ENCODE measurements at places on chromosomes 5 and 9.

DNA sequence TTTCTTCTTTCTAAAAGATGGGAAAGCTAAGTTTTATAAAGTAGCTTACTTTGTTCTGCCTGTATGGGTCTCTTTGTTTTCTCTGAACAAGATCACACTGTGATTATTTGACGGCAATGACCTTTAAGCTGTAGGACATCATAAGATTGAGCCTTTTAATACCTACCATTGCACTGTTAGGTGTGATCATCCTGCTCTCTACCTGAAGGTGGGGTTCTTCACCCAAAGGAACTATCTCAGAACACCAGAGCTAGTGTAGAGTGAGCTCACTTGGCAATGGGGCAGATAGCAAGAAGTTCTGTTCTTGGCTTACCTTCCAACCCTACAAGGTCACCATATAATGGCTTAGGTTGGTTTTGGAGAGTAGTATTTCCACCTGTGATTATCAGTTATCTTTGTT lies 200.2 kb downstream of the SPATA31D1 start:
- no peak for DNase-seq

- DNase-seq: no peak
Observed at GRCh38 chr9:16179566-16179965, 626.7 kb downstream of the CCDC171 start.

DNA sequence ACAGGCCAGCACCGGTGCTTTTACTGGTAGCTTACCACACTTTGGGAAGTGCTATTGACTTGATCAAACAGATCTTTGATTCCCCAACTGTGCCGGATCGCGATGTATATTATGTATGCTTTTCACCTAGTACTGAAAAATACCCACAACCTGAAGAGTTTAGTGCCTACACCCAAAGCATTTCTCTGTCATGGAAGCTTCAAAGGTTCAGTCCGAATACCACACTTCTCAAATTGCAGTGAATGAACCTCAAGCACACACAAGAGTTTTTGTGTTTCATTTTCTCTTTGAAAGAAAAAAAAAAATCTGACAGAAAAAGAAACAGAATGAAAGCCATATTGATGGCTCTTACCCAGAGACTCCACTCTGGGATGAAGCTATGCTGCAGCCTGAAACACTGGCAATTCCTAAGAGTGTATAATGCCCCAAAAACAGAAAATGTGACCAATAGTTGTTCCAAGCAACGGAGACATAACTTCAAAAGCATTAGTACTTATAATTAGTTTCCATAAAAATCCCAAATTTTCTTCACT lies 100.9 kb downstream of the EBF1 start:
- no peak for DNase-seq

GRCh38 chr5:72621576-72621975 lies 114.4 kb upstream of the ZNF366 start:
- no peak for DNase-seq

DNA sequence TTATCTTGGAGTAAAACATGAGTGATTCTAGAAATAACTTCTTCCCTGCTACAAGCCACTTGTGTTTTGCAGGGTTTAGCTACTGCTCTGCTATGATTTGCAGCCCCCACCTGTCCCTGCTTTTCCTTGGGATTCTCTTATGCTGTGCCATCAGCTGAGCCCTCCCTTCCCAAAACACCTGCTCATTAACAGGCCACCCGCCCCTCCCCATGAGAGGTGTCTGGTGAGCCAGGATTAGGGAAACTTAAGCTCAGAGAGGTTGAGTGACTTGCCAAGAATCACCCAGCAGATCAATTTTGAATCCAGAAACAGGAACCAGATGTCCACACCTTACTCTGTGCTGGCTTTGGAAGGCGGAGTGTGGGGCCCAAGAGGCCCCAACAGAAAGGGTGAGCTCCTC lies 111.7 kb upstream of the CXCL14 start:
- DNase-seq: no peak

DNA sequence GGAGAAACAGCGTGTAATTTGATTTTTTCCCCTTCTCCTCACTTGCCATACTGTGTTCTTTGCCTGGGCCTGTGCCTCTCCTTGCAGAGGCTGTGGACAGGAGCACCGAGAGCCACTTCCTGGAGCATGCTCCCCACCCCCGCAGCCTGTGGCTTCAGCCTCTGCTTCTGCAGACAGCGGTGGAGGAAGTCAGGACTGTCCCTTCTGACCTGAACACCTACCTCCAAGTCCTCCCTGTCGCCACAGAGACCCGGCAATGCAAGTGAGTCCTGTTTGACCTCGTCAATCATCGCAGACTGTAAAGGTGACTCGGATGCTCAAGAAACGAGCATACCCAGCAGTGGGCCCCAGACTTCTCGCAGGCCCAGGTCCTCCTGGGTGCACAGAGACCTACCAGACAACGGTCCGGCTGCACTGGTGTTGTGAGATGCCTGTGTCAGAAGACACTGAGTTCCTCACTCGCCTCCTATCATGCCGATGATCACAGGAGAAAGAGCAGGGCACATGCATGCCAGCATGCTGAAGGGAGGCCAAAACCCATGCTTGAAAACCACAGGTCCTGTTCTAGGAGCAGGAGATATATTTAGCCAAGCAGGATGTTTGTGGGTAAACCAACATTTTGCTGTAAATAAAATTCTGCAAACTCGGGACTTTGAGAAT lies 198.8 kb downstream of the AUH start:
- DNase-seq: no peak

DNA sequence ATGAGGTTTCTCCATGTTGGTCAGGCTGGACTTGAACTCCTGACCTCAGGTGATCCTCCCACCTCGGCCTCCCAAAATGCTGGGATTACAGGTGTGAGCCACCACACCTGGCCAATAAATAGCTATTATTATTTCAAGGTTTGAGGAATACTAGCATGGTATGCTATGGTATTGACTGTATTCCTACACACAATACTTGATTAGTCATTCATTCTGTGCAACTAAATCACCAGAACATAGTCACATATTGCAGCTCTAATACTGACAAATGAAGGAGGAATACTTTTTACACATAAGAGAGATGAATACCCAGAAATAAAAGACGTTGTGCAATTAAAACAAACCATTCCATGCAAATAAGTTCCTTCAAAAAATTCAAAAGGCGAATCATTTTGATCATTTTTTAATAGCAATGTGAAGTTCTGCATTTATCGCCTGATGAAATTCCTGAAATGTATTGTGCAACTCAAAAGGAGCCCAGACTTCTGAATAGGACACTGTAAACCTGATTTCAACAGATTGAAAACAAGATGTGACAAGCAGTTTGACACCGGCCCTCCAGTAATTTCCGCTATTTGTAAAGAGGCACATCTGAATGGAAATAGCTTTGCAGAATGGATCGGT lies 687.4 kb upstream of the SEMA6A start:
- no peak for DNase-seq

DNA sequence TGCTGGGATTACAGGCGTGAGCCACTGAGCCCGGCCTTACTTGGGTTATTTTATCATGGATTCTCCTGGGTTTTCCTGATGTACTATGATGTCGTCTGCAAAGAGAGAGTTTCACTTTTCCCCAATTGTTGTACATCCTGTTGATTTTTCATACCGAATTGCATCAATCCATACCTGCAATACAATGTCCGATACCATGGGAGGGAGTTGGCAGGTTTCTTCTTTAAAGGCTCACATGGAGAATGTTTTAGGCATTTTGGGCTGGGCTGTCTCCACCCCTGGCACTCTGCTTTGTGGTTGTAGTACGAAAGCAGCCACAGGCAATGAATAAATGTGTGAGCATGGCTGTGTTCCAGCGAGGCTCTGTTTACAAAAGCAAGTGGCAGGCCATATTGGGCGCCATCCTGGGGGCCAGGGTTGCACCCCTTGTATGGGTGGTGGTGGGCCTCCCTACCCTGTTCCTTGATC lies 35.1 kb upstream of the EXOC3 start:
- DNase-seq: no peak

DNA sequence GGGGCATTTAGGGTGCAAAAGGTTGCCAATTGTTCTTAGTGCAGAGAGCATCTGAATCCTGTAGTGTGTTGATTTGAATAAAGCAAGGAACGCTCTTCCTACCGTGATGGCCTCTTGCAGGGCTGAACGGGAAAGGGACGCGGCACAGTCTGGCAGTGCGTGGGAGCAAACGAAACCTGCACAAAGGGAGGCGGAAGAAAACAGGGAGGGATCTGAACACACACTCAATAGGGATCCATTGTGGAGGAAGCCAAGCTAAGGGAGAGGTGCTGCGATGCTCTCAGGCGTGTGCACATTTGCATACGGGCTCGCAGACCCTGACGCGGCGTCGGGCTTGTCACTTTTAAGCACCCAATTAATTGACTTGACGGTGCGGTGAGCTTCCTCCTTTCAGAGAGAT lies 414.0 kb upstream of the IRX1 start:
- DNase-seq: no peak

DNA sequence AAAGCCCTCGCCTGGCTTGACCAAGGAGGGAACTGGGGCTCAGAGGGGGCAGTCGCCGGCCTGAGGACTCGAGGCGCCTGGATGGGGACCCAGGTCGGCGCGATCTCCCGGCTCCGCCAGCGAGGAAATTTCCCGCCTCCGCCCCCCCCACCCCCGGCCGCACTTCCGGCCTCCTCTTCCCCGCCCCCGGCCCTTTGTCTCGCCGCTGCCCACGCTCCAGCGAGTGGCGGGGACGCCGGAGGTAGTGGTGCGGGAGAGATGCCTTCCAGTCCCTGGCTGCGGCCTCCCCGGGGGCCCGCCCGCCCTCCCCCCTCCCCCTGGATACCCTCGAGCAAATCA lies 448 bp upstream of the GPRIN1 start:
- no peak for DNase-seq

DNA sequence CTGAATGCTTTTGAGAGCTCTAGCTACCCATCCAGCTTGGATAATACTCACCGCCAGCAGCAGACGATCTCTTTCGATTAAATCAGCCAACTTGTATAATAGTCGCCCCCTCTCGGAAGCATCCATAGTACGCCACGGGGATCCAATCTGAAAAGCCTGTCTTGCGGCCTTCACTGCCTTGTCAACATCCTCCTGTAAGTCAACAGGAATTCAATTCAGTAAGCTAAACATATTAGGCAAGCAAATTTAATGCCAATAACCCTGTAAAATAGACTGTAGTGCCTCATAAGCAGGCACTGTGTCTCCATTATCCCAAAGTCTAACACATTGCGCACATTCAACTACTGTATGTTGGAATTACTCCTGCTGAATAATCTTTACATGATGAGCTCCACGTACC lies 22.0 kb downstream of the ALDH1A1 start:
- DNase-seq: no peak
